NCI-H1105 treated with DMSO at 0.1 percent for 48 hours (cell line): ENCODE measurements at places on chromosomes 1 and 21.
A peak's percentile ranks its signal among the peaks of the same experiment; 100 is the strongest.

- no peak for DNase-seq
These were observed 1261.2 kb upstream of the B3GALT2 start for GRCh38 chr1:194447636-194448035.

DNA sequence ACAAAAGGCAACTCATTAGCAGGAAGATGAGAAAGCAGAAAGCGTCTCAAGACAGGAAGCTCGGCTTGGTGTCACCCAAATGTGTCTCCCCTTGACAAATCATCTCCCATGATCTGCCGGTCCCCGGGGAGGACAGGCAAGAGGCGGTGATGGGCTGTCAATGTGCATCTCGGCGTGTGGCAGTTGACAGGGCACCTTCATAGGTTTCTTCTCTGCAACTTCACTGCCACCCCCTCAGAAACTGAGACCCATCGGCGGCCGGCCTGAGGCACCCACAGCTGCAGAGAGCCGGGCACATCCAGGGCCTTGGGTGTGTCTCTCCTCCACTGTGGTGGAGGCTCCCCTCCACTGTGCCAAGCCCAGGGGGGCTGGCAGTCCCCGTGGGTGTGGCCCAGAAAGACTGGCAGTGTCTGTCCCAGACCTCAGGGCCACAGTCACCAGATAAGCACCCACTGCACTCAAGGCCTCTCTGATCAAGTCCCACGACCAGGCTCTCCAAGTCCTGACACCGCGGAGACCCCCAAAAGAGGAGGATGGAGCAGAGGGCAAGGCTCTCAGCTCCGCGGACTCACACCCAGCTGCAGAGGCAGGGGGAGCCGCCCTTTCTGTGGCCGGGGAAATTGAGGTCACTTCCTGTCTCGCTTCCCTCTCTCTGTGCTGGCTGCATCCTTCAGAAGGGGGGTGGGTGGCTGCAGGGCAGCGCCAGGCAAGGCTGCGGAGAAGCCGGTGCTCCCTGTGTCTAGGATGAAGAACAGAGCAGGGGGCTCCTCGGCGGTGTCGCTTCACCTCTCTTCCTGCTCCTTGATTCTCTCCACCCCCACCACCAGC, 39.6 kb upstream of the LBR start:
- no peak for DNase-seq

- no peak for DNase-seq
These were observed 24.5 kb downstream of the SERBP1 start for GRCh38 chr1:67405473-67406245.

GRCh38 chr1:28982198-28982597, 67.8 kb downstream of the EPB41 start:
- no peak for DNase-seq

GRCh38 chr21:35252831-35253230, 203.7 kb upstream of the RUNX1 start:
- DNase-seq: no peak

DNA sequence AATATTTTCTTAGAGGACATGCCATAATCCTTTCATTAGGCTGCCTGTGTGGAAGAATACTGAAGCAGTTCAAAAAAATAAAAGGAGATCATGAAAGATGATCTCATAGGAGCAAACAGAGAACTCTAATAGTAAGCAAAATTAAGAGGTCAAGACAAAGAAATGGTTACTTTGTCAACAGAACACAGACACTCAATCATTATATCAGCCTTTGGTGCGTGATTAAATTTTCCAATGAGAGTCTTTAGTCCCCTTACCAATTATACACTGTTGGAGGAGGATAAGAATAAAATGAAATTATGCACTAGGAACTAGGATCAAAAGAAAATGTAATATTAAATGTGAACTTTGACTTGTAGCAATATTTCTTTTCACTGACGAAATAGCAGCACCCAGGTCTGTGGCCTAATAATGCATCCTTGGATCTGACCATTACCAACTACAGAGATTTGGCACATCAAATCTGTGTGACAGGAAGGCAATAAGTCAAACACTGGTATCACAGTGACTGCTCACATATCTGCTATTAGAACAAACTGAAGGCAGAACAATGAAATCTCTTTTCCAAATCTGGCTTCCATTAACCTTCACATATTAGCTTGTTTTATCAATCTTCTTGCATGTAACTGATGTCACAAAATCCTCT, 1812.9 kb downstream of the PLA2G4A start:
- peak; percentile 49 for DNase-seq

GRCh38 chr1:200774735-200775444, 36.2 kb downstream of the CAMSAP2 start:
- DNase-seq: no peak

- DNase-seq: peak; percentile 47
These were observed 54.3 kb downstream of the ADARB1 start for GRCh38 chr21:45128613-45129188.

DNA sequence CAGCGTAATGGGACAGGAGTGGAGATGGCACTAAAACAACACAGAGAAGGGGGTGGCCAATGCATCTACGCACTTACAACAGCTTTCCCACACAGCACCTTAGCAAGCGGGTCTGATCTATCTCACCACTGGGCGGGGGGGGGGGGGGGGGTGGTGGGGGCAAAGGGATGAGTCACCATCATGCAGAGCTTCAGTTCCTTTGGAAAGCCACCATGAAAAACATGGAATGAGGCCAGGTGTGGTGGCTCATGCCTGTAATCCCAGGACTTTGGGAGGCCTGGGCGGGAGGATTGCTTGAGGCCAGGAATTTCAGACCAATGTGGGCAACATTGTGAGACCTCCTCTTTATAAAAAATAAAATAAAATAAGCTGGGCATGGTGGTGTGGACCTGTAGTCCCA, 47.2 kb downstream of the KLHDC7A start:
- DNase-seq: no peak

DNA sequence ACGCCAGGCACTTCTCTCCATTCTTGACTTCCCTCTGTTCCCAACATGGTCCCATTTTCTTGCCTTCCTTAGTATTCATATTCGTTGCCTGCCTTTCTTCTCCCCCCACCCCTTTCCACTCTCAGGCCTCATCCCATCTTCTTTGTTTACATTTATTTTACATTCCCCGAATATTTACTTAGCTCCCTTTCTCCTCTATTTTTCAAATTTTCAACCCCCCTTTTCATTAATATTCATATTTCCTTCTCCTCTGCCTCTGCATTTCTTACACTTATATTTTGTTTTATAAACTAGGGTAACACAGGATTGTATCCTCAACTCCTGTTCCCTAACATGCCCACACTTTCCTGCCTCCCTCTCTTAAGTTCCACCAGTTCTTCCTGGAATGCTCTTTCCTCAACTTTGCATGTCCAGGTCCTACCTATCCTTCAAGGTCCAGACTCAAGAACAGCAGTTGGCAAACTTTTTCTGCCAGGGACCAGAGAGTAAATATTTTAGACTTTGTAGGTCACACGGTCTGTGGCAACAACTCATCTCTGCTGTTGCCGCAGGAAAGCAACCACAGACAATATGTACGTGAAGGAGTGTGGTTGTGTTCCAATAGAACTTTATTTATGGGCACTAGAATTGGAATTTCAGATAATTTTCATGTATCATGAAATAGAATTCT, 29.8 kb upstream of the A3GALT2 start:
- no peak for DNase-seq

GRCh38 chr1:11211925-11212587, 22.9 kb downstream of the ANGPTL7 start:
- no peak for DNase-seq

DNA sequence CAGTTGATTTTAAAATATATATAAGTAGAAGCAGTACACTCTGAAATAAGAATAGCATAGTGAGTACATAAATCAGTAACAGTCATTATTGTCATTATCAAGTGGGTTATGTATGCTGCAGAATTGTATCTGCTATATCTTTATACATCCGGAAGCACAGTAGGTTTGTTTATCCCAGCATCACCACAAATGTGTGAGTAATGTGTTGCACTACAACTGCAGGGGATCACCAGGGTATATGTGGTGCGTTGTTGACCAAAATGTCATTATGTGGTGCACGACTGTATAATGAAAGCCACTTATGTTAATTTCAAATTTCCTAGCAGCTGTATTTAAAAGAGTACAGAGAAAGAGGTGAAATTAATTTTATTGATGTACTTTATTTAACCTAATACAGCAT, 87.7 kb upstream of the GADD45A start:
- peak; percentile 16 for DNase-seq

DNA sequence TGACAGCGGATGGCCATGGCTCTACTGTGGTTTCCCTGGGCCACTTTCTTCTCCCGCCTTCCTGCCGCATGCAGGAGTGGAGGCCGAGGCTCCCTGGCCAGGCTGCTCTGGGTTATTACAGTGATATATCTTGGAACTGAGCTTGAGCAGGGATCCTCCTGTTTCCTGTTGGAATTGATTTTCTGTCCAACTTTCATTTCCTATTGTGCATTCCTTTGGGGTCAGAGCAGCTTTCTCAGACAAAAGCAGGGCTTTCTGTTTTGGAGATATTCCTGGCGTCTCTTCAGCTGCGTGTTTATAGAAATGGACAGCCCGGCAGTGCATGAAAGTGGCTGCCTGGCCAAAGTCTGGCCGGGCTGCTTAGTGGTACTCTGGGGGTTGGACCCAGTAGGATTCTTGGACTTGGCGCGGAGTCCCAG, 146.4 kb downstream of the KIF26B start:
- DNase-seq: no peak

GRCh38 chr1:115718011-115718754, 50.3 kb downstream of the CASQ2 start:
- no peak for DNase-seq

DNA sequence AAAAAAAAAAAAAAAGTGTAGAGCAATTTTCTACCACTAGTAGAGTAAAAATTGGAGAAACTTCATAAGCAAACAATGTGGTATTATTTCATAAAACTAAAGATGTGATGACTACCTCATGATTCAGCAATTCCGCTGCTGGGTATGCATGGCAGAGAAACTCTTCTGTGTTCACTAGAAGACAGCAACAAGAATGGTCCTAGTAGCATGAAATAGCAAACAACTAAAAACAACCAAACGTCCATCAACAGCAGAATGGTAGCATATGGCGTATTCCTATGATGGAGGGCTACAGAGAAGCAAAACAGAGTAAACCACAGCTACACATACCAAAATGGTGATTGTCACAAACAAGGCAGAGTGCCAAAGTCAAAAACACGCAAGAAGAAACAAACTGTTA, 18.9 kb downstream of the HTR1D start:
- no peak for DNase-seq

GRCh38 chr1:10773376-10773775, 23.1 kb downstream of the CASZ1 start:
- peak; percentile 66 for DNase-seq

GRCh38 chr1:205792481-205792881, 17.2 kb upstream of the RAB29 start:
- DNase-seq: no peak

- DNase-seq: no peak
These were observed 61.4 kb downstream of the SCCPDH start for GRCh38 chr1:246785494-246786111.

DNA sequence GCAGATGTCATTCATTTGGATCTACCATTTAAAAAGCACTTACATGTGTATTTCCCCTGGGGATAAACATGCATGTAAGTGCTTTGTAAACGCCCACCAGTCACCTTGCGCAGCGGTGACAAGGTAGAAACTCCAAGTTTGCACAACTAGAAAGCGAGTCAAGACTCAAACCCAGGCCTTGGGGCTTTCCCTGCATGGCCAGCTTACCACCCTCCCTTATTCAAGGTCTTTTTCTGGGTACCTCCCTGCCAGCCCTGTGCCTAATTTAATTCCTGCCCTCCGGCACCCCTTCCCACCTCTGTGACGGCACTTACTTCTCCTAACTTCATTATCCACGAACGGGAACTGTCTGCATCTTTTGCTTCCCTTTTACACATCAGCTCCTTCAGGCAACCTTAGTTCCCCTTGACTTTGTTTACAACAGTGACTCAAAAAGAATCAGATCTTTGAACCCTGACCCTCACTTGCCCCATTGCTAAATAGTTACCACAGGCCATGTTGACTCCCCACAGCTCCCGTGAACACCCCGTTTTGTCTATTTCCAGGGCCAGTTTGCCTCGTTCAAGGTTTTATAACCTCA, 138.3 kb upstream of the ETS2 start:
- DNase-seq: no peak

- no peak for DNase-seq
These were observed 74.3 kb upstream of the SIPA1L2 start for GRCh38 chr1:232704256-232704655.

DNA sequence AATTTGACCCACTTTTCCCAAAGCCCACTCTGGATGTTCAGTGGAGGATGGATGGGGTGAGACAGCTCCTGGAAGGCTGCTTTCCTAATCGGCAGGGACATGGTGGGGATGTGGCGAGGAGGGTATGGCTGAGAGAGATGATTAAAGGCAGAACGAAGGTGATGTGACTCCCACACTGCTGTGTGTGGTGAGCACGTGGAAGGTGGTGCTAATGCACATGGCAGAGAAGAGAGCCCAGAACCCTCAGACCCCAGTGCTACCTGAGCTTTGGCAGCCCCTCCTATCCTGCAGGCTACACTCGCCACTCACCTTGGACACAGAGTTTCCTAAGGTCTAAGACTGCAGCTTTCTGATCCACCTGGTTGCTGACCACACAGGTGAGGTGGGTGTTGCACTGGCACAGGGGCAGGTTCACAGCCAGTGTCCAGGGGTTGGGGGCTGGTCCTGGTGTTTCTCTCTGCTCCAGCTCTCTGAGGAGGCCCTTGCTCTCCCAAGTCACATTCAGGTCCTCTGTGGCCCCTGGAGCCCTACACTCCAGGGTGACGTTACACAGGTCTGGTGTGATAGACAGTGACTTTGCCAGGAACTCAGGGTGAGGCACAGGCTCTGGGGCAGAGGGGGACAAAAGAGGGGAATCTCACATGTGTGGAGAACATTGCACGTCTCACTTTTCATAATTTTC, 151.4 kb upstream of the ETV3 start:
- no peak for DNase-seq

DNA sequence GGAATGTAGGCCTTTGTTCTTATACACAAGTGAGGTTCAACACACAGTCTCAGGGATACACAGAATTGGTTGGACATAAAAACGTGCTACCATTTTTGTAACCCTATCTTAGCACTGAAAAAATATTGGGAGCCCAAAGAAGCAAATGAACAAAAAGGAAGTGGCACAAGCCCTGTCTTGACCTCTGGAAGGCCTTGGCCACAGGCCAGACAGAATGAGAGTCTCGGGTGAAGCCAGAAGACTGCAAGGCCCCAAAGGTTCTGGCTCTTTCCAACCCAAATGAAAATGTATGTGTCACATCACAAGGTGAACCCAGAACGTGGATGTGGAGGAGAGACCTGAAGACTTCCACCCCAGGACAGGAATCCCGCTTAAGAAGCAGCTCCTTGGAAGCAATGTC, 57.3 kb downstream of the PGBD5 start:
- no peak for DNase-seq

DNA sequence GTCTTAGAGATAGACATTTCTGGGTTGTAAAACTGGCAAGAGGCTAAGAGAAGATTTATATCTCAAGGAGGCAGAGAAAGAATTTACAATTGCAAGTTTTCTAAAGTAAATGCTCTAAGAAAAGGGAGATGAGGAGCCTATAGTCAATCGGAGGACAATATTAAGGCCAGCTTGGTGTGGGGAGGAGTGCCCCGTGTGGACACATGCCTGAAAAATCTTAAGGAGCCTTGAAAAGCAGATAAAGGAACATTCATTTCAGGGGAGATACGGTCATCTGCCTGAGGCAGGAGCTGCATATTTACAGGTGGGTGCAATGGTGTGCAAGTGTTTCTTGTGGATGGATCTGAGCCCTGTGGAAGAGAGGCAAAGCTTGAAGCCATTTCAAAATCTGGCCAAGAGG, 25.6 kb downstream of the FCRL2 start:
- DNase-seq: no peak
